A549 treated with DMSO at 1 μM for 4 hours (cell line): ENCODE measurements at places on chromosomes 3 and 15. TPM values are rescaled to one million over a fixed set of nuclear protein-coding genes. Genes with fewer than 3 reads are reported as not detected.

Gene CAMKV
- 0.27 to 0.85 TPM (median 0.45 TPM) in 5 replicates for total RNA-seq

Gene ATP8B4
- 0.80 to 1.6 TPM (median 0.84 TPM) in 5 replicates for total RNA-seq

Gene EIF1B
- 51.9 to 65.2 TPM (median 62.0 TPM) in 5 replicates for total RNA-seq

Gene GJD2
- not detected in 5 replicates for total RNA-seq

Gene KIAA1143
- 9.0 to 19.0 TPM (median 16.4 TPM) in 5 replicates for total RNA-seq

Gene CACNA2D2
- total RNA-seq = 0.36 to 0.78 TPM (median 0.42 TPM) in 5 replicates

Gene LMLN
- total RNA-seq = 1.9 to 2.7 TPM (median 2.6 TPM) in 5 replicates

Gene ZNF619
- total RNA-seq = 1.7 to 2.8 TPM (median 2.1 TPM) in 5 replicates

Gene KLHL40
- total RNA-seq = not detected in 5 replicates

Gene MYRIP
- total RNA-seq = not detected in 5 replicates

Gene POLG
- 45.6 to 54.7 TPM (median 53.7 TPM) in 5 replicates for total RNA-seq

Gene RBP2
- not detected in 5 replicates for total RNA-seq

Gene CIB2
- 24.8 to 32.3 TPM (median 28.4 TPM) in 5 replicates for total RNA-seq

Gene CIDEC
- 1.8 to 2.8 TPM (median 2.1 TPM) in 5 replicates for total RNA-seq

Gene KLHDC8B
- total RNA-seq = 4.0 to 5.3 TPM (median 5.0 TPM) in 5 replicates
